Stimulated activated CD8-positive, alpha-beta memory T cell treated with anti-CD3 and anti-CD28 coated beads, Interleukin-4, amount 100 ng/mL, for 4 hours (primary cell): ENCODE measurements at places on chromosomes 7 and 10.

- no peak for DNase-seq
Observed at GRCh38 chr10:53434413-53434812, 661.8 kb upstream of the MBL2 start.

- no peak for DNase-seq
Observed at GRCh38 chr7:73341877-73342276, 13.9 kb downstream of the FKBP6 start.

DNA sequence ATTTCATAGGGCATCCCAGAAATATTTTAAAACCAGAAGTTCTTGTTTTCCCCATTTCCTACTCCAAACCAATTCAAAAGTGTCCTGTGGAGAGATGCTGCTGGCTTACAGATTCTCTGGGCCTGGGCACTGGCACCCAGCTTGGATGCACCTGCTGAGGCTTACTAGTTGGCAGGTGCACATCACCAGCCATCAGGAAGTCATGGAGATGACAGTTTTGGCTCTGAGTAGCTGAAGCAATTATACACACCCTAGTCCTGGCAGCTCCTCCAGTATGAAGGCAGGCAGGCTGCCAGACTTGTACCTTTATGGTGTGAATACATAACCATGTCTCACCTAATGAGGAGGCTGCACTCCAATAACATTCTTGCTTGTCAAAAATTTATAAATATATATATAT, 276.6 kb upstream of the GHITM start:
- no peak for DNase-seq

GRCh38 chr7:141362580-141363435, 188.4 kb upstream of the AGK start:
- DNase-seq = no peak

DNA sequence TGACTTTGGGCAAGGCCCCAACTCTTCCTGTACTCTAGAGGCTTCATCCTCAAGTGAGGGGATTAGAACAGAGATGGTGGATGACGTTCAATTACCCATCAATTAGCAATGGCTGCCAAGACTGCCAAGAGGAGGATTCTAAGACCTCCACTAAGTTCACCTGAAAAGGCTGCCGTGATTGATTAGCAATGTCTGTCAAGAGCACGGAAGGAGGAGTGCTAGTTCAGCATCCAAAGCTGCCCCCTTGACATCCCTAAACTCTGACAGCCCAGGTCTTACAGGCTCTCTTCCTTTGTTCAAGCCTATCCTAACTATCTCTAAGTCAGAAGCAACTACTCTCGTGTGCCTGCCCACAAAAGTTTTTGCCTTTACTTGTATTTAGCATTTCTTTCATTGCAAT, 68.4 kb downstream of the FAM53B start:
- no peak for DNase-seq

- DNase-seq = no peak
Observed at GRCh38 chr7:127589896-127590295, 1.7 kb downstream of the ARF5 start.

- no peak for DNase-seq
Observed at GRCh38 chr10:101357958-101358357, 4.0 kb downstream of the BTRC start.

DNA sequence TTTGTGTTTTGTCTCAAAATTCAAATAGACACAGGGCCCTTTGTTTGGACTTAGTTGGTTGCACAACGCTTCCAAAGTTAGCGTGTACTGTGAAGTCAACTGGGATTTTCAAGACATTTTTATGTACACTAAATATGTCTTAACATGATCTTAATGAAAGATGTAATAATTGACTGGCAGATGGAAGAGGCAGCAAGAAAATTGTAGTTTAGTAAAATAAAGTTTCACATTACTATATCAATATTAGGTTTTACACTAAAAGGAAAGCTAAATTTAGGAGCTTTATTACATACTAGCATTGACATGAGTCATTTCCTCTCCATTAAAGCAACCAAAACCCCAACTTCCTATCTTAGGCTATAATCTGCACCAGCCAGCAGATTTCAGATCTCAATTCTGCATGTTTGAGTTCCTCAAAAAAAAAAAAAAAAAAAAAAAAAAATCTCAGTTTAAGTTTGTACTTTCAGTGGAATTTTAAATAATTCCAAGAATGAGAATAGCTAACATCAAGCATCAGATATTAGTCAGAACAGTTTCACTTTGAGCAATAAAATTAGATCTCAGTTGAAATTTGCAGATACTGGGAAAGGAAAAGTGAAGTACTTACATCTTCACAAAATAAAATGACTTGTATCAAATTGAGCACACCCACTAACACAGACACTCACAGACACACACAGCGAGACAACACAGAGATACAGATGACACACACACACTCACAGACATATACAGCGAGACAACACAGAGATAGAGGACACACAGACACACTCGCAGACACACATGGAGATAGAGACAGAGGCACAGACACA, 346.6 kb upstream of the KLF6 start:
- DNase-seq = no peak

- no peak for DNase-seq
Observed at GRCh38 chr10:44357023-44357540, 27.8 kb downstream of the CXCL12 start.

DNA sequence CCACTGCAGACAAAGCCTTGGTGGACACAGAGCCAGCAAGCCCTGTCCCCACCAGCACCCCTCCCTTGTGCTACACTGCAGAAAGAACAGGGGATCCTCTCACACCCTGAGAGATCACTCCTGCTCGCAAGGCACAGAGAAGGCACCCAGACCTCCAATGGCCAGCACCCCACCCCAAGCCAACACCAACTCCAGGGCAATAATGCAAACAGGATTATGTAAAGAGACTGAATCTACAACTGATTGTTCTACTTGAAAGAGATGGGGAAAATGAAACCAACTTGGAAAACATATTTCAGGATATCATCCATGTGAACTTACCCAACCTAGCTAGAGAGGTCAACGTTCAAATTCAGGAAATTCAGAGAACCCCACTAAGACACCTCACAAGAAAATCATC, 26.5 kb upstream of the STARD3NL start:
- DNase-seq = no peak

- no peak for DNase-seq
Observed at GRCh38 chr10:17122726-17123661, 6.6 kb downstream of the CUBN start.

DNA sequence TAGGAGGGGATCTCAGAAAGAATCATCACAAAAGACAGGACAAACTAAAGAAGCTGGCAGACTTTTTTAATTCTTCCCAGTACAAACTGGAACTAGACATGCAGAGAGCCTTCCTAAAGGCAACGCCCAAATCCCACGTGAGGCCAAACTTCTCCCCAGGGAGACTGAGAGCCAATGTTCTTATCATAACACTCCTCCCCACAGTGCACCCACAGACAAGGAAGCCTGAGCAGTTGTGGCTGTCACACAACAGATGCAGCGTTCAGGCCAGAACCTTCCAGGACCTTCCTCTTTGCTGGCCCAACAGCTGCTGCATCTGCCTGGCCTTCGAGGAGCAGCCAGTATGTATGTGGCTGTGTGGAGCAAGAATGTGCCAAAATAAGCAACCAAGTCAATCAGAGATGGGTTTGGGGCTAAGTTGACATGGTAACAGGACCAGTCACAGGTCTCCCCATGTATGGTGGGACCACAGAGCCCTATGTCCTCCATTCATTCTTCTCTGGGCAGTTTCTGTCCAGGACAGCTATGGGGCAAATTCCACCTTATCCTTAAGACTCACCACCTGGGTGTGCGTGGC, 34.9 kb downstream of the SRPK2 start:
- DNase-seq = no peak

DNA sequence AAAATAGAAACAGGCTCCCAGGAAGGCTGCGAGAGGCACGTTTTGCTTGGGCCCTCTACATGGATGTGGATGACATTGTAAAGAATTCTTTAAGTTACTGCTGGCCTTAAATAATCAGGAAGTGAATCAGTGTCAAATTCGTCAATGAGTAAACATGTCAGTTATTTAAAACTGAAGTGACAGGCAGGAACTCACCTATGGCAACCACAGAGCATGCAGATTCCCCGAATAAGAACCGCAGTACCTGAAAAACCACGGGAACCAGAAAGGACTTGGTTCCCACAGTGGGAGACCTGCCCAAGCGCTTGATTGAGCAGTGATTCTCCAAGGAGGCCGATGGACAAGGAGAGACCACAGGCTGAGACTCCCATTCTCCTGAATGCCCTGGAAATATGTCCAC, 351.2 kb upstream of the AKR1E2 start:
- no peak for DNase-seq

DNA sequence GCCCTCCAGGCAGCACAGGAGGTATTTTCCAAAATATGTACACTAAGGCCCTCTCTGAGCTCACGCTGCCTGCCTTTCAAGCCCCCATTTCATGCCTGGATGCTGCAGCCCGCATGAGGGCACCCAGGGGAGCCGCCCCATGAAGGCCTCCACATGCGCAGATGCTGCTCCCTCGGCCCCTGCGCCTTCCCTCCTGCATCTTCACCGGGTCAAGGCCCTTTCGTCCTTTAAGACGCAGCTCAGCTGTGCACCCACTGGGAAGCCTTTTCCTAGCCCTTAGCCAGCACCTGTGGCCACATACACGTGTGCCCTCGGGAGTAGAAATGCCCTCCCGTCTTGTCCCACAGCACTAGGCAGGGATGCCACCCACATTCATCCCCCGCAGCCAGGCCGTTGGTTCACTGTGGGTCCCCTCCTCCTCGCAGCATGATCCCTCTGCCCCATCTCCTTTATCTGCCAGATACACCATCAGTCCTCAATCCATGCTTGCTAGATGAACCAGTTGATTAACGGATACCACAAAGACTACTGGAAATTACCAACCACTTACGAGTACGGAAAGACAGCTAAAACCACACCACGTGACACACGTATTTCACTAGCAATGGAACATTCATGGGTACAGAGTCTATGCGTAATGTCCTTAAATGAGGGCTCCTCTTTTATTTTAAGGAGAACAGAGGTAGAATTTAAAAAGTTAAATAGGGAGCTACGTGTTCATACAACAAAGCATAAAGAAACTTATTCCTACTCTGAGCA, 278.0 kb downstream of the TNS3 start:
- no peak for DNase-seq

GRCh38 chr7:53672681-53673080, 637.2 kb downstream of the POM121L12 start:
- no peak for DNase-seq

GRCh38 chr7:98727146-98727709, 110.1 kb downstream of the NPTX2 start:
- no peak for DNase-seq

- DNase-seq = no peak
Observed at GRCh38 chr7:155764438-155764793, 47.8 kb downstream of the SHH start.

DNA sequence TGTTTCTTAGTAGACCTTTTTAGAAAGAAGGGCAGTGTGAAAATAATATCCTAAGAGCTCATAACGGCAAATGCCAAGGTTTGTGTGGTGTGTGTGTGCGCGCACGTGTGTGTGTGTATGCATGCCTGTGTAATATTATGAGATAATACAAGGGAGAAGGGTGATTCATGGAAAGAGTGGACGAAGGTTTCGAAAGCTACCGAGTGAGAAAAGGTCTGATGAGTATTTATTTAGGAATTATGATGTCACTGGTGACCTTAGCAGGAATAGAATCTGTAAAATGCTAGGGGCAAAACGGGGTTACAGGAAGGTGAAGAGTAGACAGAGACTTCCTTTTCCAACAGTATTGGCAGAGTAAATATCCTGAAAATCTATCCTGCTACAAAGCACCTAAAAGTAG, 107.3 kb downstream of the AHR start:
- DNase-seq = no peak

GRCh38 chr7:101315336-101315735, 6.3 kb downstream of the IFT22 start:
- no peak for DNase-seq

GRCh38 chr10:1127629-1128028, 71.4 kb downstream of the WDR37 start:
- no peak for DNase-seq

DNA sequence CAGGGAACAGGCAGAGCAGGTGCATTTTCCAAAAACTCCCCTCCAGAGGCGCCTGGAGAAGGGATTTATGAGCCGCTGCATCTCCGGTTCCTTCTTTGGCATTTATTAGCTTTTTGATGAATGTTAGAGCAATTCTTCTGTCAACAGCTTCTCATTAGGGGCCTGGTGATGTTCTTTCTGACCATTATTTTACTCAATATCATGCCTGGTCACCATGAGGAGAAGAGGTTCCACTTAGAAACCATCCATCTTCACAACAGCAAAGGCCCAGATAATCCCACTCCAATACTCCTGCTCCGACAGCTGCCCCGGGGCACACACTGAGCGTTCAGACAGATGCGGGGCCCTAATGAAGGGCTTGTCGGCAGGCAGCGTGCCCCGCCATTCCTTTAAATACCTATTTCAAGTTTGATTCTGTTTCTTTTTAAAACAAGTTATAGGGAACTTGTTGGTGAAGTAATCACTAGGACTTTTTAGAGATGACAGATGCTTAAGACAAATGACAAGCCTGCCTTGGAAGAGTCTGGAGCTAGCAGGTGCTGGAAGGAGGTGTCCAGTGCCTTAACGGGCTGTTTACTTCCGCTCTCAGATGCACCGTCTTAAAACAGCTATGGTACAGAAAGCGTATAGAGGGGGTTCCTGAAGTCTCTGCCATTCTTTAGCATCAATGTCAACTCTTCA, 31.7 kb downstream of the ECHDC3 start:
- no peak for DNase-seq

- DNase-seq = no peak
Observed at GRCh38 chr10:30048768-30049517, 10.4 kb downstream of the JCAD start.

DNA sequence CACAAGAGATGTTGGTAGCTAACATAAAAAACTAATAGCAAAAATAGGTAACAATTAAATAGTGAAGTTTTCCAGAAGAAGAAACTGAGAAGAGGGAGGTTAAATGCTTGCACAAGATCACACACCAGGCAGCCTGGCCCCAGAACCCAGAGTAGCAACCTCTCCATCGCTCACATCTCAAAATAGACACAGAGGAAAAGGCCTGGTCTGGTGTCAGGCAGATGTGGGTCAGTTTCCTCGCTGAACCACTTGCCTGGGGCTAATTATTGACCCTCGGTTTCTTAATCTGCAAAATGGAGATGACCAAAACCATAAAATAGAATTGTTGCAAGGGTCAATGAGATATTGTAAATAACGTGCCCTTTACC, 44.5 kb upstream of the STK17A start:
- DNase-seq = no peak

GRCh38 chr7:76238326-76238725, 36.6 kb downstream of the SRRM3 start:
- DNase-seq = no peak

- no peak for DNase-seq
Observed at GRCh38 chr7:1290679-1291356, 58.1 kb downstream of the UNCX start.
